ENCODE measurements at places on chromosomes 3 and 15.

DNA sequence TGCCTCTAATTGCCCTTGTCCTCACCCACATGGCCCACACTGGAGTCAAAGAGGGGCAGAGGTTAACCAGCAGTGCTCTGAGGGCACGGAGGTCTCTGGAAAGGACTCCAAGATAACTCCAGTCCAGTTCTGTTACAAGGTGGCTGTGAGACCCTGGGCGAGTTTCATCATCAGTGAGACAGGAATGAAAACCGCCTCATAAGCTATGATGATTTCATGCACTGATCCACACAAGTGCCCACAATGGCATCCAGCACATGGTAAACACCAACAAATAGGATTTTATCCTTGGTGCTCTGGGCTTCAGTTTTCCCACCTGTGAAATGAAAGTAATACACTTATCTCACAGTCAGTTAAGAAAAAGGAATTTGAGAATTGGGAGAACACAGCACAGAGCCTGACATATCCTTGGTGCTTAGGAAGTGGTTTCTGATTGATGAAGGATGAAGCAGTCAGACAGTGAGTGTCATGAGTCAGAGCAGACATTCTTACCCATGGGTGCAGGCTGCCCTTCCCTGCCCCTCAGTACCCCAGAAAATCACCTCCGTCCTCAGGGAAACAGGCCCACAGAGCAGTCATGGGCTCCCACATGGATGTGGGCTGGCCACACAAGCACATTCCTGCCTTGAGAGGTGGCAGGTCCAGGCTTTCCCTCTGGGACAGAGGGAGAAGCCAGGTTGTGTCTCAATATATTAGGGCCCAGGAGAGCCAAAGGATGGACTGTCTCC lies 48.4 kb downstream of the DAPK2 start:
- no peak for DNase-seq

- no peak for DNase-seq
Measured at GRCh38 chr3:62863648-62864047, 11.6 kb downstream of the CADPS start.

DNA sequence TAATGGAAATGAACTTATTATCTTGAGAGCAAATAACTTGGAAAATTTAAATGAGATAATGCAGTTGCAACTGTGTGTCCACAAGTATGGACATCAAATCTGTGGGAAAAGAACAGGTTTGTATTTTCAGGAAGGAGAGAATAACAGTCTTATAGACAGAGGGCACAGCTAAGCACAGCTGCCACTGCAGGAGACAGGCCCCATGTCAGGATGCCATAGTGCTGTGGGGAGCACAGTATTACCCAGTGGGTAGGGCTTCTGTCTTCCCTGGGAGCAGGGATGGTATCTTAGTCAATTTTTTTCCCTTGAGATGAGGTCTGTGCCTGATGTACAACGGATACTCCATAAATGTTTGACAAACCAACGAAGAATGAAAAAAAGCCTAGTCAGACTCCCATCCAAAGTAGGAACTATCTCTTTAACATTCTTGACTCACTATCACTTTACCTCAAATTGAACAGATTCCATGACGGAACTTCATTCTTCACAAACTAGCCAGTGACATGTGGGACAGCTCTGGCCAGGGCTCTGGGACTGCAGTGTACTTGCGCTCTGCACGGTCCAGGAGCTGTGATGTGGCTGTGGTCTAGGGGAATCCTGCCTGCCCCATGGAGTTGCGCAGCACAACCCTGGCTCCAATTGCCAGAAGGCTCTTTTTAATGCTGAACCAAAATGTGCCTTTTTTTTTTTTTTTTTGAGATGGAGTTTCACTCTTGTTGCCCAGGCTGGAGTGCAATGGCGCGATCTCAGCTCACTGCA lies 48.3 kb downstream of the PARP14 start:
- no peak for DNase-seq

GRCh38 chr15:43775411-43775965 lies 1.3 kb downstream of the ELL3 start:
- peak; percentile 44 for DNase-seq

DNA sequence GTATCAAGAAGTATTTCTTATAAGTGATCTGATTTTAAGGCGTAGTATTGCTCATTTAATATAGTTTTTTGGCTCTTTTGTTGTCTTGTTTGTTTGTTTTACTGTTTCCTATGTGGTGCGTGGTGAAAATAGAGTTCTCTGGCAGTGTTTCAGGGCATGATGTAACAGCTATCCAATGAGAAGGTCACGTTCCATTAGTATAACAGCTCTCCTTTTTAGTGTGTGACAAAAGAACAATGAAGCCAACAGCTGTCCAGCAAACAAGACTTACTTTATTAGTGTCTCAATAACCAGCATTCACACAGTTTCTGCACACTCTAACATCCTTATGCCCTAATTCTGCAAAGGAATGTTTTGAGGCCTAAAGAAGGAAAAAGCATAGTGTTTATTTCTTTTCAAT lies 127.9 kb downstream of the SLC25A26 start:
- DNase-seq, result no peak
